ENCODE measurements at places on chromosomes 5 and 9.

DNA sequence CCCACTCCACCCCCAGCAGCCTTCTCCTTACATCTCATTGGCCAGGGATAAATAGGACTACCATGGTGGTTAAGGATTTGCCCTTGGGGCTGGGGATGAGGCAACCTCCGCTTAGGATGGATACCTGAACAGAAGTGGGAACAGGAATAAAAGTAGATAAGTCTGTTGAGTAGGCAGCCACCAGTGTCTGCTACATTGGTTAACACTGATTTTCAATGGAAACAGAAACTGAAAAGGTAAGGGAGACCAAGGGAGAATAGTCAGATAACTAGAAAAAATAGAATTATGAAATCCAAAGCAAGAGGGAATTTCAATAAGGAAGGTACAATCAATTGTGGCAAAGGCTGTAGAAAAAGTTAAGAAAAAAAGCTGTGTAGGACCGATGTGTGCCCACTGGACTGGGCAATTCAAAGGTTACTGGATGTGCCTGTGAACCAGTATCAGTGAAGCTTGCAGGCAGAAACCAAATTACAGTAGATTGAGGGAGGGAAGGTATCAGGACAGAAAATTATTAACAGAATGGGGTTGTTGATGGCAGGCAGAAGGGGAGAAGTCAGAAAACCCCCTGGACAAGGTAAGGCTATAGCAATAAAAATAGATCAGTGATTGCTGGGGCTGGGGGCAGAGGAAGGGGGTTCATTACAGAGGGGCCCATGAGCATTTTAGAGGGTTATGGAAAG lies 48.7 kb downstream of the DNAJC21 start:
- no peak for DNase-seq

GRCh38 chr9:124500028-124500795 lies 7.0 kb downstream of the NR5A1 start:
- no peak for DNase-seq

DNA sequence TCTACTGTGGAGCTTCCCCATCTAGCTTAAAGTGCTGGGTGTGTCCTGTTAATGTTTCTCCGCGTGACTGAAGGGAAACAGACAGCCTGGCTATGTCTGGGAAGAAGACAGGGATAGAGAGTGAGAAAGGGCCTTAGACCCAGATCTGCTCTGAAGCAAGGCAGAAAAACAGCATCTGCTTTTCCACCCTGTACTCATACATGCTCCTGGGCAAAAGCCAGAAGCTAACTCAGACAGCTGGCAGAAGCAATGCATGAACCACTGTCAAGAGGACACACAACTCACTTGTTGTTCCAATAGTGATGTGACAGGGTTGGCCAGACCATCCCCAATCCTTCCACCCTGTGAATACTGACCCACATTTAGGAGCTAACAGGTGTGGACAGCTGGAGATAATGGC lies 63.3 kb downstream of the DPYSL3 start:
- DNase-seq, result peak; percentile 52

DNA sequence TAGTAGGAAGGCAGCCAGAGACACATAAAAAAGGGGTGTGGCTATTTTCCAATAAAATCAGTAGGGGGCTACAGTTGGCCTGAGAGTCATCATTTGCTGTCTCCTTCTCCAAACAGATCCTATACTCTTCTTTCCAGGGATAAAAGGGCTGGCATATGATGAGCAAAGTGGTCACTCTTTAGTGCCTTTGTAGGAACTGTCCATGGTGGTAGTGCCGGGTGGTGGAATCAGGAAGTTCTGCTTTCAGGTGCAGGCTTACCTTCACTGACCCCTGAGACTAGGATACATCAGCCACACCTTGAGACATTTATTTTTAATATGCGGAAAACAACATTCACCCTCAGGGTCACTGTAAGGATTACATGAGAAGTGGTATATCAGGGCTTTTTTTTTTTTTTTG lies 80.8 kb downstream of the ASTN2 start:
- DNase-seq, result no peak

- no peak for DNase-seq
These were observed 469.5 kb downstream of the MAN2A1 start for GRCh38 chr5:110159202-110159601.

DNA sequence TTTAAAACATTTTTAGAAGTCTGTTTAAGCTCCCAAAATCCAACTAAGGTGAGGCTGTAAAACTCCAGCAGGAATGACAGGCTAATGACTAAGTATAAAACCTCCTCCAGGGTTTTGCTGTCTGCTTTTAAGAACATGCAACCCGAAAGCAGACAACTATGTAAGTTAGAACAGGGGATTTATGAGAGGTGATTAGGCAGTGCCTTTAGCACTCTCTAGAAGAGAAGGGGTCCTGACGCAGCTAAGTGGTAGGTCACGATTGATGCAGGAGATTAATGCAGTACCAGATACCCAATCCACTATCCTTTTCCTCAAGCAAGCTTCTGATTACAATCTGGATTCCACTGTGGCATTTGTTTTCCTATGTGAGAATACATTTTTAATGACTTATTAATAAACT lies 25.9 kb downstream of the HOMER1 start:
- no peak for DNase-seq

GRCh38 chr5:98929710-98930298 lies 997 bp upstream of the CHD1 start:
- DNase-seq, result no peak

DNA sequence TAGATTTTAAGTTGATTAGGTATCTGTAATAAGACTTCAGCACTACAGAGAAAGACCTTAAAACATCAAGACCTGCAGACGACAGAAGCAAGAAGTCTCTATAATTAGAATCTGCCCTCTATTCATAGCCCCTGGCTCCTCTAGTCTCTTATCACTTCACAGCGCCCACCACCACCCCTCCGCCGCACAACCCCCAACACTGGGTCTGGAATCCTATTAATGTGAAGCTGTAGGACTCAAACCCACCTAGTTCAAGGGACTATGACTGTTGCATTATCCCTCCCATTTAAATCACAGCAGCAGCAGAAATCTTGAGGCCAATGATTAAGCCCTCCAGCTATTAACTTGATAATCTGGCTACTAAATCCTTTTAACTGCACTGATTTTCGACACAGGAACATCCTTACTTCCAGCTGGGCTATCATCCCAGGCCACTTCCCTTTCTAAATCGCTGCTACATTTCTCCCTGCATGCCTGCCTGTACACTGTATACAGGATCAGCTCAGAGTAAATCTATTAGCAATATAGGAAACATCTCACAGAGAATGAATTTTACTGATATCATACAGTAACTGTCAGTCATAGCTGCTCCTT lies 159.5 kb upstream of the GRAMD2B start:
- DNase-seq, result no peak

- DNase-seq, result no peak
These were observed 6.0 kb downstream of the KIF24 start for GRCh38 chr9:34322899-34323591.

- no peak for DNase-seq
These were observed 38.8 kb downstream of the FABP6 start for GRCh38 chr5:160268121-160268520.

- DNase-seq, result peak; percentile 99
These were observed at the start of gene CSNK1G3 for GRCh38 chr5:123511648-123512605. CSNK1G3 (plus strand) TSS chr5:123512177; CDS start chr5:123545664, 33,487 bp downstream.

DNA sequence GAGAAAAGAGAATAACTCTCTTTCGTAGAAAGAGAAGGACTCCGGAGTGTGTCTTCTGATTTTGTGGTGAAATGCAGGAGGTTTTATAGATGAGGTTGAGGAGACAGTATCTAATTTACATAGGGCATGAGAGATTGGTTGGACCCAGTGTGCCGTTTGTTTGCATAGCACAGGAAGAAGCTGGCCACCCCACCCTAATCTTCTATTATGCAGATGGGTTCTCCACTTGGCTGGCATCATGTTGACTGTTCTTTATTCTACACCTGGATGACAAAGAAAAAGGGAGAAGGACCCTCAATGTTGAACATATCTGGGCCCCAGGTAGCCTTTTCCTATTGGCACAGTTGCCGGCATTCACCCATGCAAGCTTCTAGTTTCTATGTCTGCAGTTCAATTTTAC lies 23.2 kb upstream of the MINAR2 start:
- no peak for DNase-seq

- DNase-seq, result no peak
These were observed 63.1 kb downstream of the GTF3C4 start for GRCh38 chr9:132733260-132733815.

DNA sequence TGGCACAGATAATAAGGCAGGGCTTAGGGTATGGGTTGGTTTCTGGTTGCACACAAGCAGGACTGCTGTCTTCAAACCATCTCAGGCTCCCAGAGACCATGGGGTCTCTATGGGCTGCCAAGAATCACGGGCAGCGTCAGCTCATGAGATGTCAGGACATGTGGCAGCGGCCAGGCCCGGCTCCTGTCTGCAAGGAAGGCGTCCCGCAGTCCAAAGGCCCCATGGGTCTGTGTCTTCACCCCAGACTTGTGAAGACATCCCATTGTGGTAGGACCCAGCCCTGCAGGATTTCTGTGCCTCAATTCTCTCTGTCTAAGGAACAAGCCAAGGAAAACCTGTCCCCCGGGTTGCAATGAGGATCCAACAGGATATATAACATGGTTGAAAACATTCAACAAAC lies 32.6 kb downstream of the IPPK start:
- DNase-seq, result no peak

GRCh38 chr5:58844395-58844794 lies 261.5 kb downstream of the RAB3C start:
- no peak for DNase-seq

- DNase-seq, result no peak
These were observed 121.5 kb downstream of the SV2C start for GRCh38 chr5:76204713-76205112.

DNA sequence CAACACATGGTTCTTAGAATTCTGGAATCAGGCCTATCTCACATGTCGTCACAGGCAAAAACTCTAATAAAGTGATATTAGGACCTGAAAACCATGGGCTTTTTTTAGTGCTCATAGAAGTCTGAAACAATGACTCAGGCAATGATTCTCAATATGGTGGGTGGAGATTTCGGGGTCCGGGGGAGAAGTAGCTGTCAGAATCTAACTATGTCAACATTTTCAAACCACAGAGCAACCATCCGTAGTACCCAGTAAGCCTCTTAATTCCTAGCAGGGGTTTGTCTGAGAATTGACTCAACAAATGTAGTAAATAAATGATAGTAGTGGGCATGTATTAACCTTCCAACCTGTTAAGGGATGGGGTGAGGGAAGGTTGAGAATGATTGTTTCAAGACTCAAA lies 2.6 kb downstream of the AMACR start:
- DNase-seq, result no peak

GRCh38 chr9:35470894-35471293 lies 19.0 kb upstream of the RUSC2 start:
- DNase-seq, result no peak

DNA sequence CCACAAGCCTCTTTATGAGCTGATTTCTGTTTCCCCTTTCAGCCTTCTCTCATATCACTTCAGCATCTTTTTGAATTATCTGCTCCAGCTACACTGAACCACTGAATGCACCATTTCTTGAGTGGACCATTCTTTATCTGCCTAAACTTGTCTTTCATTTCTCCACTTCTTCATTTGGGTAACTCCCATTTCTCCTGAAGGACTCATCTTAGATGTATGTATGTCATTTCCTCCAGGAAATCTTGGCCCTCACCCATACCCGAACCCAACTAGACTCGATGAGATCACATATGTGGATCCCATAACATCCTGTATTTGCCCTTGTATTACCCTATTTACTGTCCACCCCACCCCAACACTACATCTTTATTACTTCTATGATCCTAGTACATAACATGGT lies 249.8 kb downstream of the KIF4B start:
- DNase-seq, result no peak

GRCh38 chr9:128764361-128764760 lies 7.4 kb downstream of the ZER1 start:
- DNase-seq, result no peak

GRCh38 chr5:140020601-140021177 lies 22.4 kb downstream of the NRG2 start:
- no peak for DNase-seq

DNA sequence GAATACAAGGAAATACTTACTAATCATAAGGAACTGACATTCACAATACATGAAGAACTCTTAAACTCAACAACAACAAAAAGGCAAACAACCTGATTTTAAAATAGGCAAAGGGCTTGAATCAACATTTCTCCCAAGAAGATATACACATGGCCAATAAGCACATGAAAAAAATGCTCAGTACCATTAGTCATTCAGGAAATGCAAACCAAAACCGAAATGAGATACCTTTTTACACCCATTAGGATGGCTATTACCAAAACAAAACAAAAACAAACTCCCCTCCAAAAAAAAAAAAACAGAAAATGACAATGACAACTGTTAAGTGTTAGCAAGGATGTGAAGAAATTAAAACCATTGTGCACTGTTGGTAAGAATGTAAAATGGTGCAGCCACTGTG lies 104.1 kb upstream of the ZNF462 start:
- no peak for DNase-seq
